ENCODE measurements at places on chromosomes 7 and 10.

DNA sequence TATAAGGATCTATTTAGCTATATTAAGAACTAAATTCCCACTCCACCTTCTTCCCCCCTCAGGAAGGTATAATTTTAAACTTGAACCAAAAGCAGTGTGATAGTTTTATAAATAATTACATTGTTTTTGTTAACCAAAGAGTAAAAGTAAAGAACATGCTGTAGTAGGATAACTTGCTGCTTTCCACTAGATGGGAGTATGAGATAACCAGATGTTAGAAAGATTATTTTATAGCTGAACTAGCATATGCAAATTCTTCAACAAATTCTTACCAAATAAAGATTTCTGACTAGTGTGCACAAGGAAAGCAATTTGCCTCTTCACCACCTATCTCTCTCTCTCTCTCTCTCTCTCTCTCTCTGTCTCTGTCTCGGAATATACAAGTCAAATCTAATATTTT lies 31.8 kb downstream of the TES start:
- H3K36me3 ChIP-seq = no peaks in the 10 kb centered on the region
- no peak for DNase-seq
- no peaks in the 10 kb centered on the region for H3K27me3 ChIP-seq
- no peak overlapping the region for H3K27ac ChIP-seq
- H3K4me3 ChIP-seq = no peak overlapping the region
- no peaks in the 10 kb centered on the region for H3K4me1 ChIP-seq

DNA sequence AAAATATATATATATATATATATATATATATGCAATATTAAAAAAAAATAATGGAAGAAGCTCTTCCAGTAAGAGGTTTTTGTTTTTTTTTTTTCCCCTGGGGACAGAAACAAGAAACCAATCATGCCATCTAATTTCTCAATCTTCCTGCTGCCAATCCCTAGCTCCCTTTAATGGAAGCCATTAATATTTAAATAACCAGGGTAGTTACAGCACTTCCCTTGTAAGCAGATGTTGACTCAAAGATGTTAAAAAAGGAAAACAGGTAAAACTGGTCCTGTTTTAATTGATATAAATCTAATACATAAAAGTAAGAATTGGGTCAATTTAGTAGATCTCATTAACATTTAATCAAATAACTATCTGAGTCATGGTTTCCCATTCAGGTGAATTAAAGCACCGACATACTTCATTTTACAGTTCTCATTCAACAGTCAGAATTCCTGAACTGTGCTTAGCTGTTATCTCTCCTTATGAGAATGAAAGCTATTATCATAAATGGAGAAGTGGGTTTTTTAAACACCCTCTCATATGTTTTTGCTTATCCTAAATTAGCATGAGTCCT lies 22.6 kb downstream of the CPVL start:
- no peaks in the 10 kb centered on the region for H3K36me3 ChIP-seq
- H3K27me3 ChIP-seq = no peaks in the 10 kb centered on the region
- H3K4me1 ChIP-seq = peaks cover 16% of the 10 kb centered on the region
- no peak overlapping the region for H3K27ac ChIP-seq

GRCh38 chr10:33731322-33731721 lies 396.9 kb upstream of the NRP1 start:
- no peak overlapping the region for H3K4me3 ChIP-seq
- DNase-seq = no peak
- H3K27me3 ChIP-seq = no peaks in the 10 kb centered on the region

DNA sequence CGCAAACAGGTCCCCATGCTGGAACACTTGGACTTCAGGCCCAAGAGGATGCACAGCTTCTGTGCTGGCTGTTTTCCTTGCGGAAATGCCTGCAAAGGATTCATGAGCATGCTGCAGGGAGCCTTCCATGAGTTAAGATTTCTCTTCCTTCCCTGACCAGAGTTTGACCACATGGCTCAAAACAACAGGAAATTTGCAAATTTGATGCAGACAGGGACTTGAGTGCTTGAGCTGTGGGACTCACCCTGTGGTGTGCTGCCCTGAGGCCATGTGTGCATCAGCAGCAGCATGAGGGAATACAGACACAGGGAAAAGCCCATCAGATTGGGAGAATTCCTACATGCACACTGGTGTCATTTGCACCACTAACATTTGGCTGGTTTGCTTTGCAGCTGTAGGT lies 195.4 kb downstream of the CDC14C start:
- H3K4me3 ChIP-seq = no peak overlapping the region
- no peak for DNase-seq
- H3K27ac ChIP-seq = no peak overlapping the region
- no peaks in the 10 kb centered on the region for H3K36me3 ChIP-seq
- H3K4me1 ChIP-seq = no peaks in the 10 kb centered on the region

- no peak overlapping the region for H3K4me3 ChIP-seq
- no peaks in the 10 kb centered on the region for H3K4me1 ChIP-seq
- no peaks in the 10 kb centered on the region for H3K36me3 ChIP-seq
- no peak for DNase-seq
- H3K27me3 ChIP-seq = no peaks in the 10 kb centered on the region
Measured at GRCh38 chr7:129136887-129137642, 7.4 kb upstream of the TSPAN33 start.

DNA sequence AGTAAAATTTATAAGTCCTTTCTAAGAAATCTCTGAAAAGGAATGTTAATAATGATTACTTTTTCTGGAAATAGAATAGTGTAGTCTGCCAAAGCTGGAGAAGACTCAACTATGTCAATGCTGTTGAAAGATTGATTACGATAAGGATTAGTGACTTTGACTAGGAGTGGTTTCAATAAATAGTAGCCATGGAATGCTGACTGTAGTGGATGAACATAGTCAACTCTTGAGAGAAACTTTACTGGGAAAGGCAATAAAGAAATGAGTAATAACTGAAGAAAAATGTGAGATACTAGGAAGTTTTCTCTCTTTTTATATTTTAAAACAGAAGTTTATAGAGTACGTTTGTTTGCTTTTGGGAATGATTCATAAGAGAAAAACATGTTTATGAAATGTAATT lies 105.0 kb upstream of the CDK13 start:
- DNase-seq = no peak
- no peaks in the 10 kb centered on the region for H3K27me3 ChIP-seq
- H3K27ac ChIP-seq = no peak overlapping the region

DNA sequence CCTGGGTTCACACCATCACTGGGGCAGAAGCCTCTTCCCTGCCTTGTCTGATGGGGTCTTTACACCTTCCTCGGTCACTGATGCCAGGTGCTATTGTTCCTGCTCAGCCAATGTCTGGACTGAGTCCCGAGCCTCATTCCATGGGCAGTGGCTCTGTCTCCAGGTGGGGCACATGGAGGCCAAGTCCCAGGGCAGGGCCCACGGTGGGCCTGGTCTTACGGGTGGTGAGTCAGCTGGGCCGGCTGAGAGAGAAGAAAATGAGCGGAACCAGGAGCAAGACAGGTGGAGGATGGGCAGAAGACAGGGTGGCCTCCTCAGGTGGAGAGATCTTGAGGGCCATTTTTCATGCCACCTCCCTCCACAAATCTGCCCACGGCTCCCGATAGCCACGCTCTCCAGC lies 131.7 kb upstream of the FAM20C start:
- peak; percentile 26 for DNase-seq
- no peaks in the 10 kb centered on the region for H3K27me3 ChIP-seq
- H3K4me1 ChIP-seq = peaks cover 11% of the 10 kb centered on the region
- no peak overlapping the region for H3K27ac ChIP-seq
- H3K36me3 ChIP-seq = no peaks in the 10 kb centered on the region
- H3K4me3 ChIP-seq = no peak overlapping the region

DNA sequence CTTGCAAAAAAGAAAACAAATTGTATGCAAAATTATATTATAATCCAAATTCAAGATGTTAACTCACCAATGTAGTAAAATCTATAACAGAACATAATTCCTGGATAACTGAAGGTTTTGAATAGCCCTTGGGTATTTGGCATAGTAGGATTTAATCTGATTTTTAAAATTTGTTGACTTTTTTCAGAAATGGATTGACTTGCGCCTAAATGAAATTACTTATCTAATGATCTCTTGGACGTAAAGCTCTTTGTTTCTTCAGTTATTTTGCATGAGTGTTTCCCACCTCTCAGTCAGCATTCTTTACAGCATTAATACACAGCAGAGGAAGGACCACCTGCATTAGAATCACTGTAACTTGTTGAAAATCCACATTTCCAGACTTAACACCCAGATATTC lies 169.6 kb downstream of the SEPTIN7 start:
- DNase-seq = no peak
- no peak overlapping the region for H3K4me3 ChIP-seq
- H3K27ac ChIP-seq = no peak overlapping the region
- H3K4me1 ChIP-seq = no peaks in the 10 kb centered on the region
- H3K27me3 ChIP-seq = peaks cover 8% of the 10 kb centered on the region
- H3K36me3 ChIP-seq = no peaks in the 10 kb centered on the region

DNA sequence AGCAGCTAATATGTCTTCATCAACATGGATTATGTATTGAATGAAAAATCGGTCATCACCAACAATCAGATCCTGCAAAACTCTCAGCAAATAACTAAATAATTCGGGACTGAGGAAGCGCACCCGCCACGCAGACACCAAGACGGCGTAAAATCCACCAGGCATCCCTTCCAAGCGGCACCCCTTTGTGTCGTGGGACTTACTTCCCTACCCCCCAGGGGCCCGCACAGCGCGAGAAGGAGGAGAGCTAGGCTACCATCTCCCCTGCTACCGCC lies 721 bp downstream of the ARL3 start:
- no peaks in the 10 kb centered on the region for H3K36me3 ChIP-seq
- H3K27ac ChIP-seq = peak overlapping the region; percentile 69
- peak overlapping the region; percentile 85 for H3K4me3 ChIP-seq
- DNase-seq = no peak
- H3K4me1 ChIP-seq = peaks cover 27% of the 10 kb centered on the region
- no peaks in the 10 kb centered on the region for H3K27me3 ChIP-seq

DNA sequence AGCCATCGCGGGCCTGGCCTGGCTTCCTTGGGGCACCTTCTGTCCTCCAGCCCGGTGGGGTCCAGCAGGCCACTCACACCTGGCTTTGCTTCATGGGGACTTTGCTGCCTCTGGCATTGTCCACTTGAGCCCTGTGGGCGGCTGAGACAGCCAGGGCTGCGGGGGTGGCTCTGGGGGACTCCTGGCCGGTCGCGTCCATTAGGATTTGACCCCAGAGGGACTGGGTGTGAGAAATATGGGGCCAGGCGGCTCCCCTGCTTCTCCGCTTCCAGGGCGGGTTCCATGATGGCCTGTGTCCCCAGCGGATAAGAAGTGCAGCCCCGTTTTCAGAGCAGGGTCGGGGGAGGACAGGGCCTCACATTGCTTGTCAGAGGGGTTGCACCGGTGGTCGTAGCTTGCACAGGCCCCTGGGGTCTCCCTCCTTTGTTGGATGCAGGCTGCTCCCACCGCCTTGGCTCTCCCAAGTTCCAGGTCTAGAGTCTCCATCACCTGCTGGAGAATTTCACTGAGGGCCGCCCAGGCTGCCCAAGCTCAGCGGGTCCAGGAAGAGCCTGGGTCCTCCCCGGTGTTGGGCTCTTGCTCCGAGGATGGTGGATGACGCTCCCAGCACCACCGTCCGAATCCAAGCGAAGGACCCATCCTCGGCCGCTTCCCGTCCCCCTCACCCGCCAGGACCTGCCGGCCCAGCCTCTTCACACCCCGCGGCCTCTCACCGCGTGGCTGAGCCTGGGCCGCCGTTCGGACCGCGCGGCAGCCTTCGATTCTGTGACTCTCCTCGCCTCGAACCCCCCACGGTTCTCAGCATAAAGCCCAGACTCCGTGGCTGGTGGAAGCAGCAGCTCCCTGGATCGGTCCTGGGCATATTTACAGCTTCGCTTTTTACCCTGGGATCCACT lies 140.1 kb downstream of the DYNC2I1 start:
- DNase-seq = no peak
- H3K27ac ChIP-seq = no peak overlapping the region
- H3K36me3 ChIP-seq = no peaks in the 10 kb centered on the region
- peak overlapping the region; percentile 18 for H3K4me3 ChIP-seq

GRCh38 chr10:75395066-75395931 lies 6.3 kb downstream of the ZNF503 start:
- no peaks in the 10 kb centered on the region for H3K36me3 ChIP-seq
- no peak overlapping the region for H3K27ac ChIP-seq
- peak; percentile 79 for DNase-seq
- H3K4me1 ChIP-seq = no peaks in the 10 kb centered on the region

DNA sequence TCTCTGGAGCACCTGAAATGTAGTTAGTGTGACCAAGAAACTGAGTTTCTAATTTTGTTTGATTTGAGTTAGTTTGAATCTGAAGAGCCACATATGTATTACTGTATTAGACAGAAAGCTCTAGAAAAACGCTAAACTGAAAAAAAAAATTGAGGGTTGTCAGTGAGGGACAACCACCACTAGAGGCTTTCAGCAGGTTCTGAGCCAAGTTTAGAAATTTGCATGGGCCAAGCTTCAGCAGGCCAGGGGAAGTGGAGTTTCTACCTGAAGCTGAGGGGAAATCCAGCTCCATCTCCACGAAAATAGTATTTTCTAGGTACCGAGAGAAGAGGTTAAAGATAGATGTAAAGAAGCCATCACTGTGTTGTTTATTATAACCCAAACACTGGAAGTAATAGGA lies 77.9 kb upstream of the PLXNA4 start:
- no peaks in the 10 kb centered on the region for H3K4me1 ChIP-seq
- H3K36me3 ChIP-seq = no peaks in the 10 kb centered on the region
- no peak overlapping the region for H3K27ac ChIP-seq
- peaks cover 12% of the 10 kb centered on the region for H3K27me3 ChIP-seq
- no peak overlapping the region for H3K4me3 ChIP-seq
- no peak for DNase-seq

DNA sequence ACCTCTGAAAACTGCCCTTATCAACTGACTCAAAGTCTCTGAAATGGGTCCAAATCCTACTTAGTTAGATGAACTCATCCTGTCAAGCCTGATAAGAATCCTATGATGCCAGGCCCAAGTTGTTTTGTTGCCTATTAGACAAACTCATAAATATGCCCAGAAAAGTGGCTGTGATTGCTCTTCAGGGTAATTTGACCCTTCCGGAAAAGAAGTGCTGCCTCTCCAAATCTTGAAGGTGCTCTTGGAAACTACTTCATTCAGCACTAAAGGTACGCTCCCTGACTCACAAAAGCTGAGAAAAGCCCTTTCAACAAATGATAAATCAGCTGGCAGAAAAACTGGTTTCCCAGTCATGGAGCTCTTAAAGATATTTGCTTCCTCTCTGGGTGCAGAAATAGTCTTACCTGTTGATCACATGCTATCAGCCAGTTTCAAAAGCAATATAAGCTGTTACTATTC lies 6.7 kb downstream of the IFIT5 start:
- no peak overlapping the region for H3K27ac ChIP-seq
- DNase-seq = no peak
- no peaks in the 10 kb centered on the region for H3K27me3 ChIP-seq
- H3K36me3 ChIP-seq = peaks cover 15% of the 10 kb centered on the region

DNA sequence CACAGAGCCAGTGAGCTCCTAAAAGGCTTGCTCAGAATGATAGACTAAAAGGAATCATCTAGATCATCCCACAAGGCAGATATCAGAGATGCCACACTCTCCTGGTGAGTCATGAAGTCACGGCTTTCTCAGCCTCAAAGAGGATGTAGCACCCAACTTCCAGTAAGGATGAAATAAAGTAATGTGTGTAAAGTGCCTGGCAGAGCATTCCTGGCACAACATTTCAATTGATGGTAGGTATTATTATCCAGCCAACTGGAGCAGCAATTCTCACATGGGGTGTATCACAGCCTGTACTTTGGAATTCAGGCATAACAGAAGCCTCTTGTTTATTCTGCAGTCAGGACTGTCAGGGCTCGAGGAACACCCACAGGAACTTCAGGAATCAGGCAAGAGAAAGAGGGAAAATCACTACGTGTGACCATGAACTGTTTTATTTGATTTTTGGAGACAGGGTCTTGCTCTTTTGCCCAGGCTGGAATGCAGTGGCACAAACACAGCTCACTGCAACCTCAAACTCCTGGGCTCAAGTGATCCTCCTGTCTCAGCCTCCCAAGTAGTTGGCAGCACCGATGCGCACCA lies 5.3 kb upstream of the NAT16 start:
- H3K27me3 ChIP-seq = no peaks in the 10 kb centered on the region
- H3K4me3 ChIP-seq = no peak overlapping the region
- DNase-seq = no peak
- H3K36me3 ChIP-seq = no peaks in the 10 kb centered on the region
